AG08395 (cell line): ENCODE measurements at places on chromosomes 16 and 17.

- DNase-seq: no peak
Observed at GRCh38 chr16:23248261-23249194, 53.6 kb upstream of the SCNN1B start.

DNA sequence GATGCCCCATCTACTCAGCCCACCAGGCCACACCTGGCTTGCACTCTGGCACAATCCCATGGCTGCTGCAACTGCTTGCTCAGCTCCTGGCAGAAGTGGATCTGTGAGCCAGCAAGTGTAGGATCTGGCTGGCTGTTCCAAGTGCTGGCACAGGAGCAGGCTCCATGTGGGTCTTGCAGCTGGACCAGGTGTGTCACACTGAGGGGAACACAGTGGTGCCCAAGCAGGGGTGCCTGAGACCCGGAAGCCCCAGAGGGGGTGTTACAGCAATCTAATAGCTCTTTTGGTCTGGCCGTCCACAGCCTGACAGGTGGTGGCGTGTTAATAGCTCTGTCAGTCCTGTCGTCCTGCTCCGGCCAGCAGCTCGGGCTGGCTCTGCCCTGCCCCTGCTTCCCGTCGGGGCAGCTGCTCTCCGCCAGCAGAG lies 19.6 kb upstream of the GOT2 start:
- DNase-seq: no peak

- no peak for DNase-seq
Observed at GRCh38 chr16:11152677-11153331, 103.2 kb downstream of the SOCS1 start.

DNA sequence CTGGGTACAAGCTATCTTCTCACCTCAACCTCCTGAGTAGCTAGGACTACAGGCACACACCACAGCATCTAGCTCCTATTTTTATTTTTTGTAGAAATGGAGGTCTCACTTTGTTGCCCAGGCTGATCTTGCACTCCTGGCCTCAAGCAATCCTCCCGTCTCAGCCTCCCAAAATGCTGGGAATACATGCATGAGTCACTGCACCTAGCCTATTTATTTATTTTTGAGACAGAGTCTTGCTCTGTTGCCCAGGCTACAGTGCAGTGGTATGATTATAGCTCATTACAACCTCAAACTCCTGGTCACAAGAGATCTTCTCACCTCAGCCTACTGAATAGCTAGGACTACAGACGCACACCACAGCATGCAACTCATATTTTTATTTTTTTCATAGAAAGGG lies 40.1 kb upstream of the RGS9 start:
- no peak for DNase-seq

- DNase-seq: no peak
Observed at GRCh38 chr16:1537138-1537577, 3.7 kb downstream of the TMEM204 start.

GRCh38 chr17:48131216-48131824 lies 23.8 kb downstream of the SNX11 start:
- peak; percentile 82 for DNase-seq

DNA sequence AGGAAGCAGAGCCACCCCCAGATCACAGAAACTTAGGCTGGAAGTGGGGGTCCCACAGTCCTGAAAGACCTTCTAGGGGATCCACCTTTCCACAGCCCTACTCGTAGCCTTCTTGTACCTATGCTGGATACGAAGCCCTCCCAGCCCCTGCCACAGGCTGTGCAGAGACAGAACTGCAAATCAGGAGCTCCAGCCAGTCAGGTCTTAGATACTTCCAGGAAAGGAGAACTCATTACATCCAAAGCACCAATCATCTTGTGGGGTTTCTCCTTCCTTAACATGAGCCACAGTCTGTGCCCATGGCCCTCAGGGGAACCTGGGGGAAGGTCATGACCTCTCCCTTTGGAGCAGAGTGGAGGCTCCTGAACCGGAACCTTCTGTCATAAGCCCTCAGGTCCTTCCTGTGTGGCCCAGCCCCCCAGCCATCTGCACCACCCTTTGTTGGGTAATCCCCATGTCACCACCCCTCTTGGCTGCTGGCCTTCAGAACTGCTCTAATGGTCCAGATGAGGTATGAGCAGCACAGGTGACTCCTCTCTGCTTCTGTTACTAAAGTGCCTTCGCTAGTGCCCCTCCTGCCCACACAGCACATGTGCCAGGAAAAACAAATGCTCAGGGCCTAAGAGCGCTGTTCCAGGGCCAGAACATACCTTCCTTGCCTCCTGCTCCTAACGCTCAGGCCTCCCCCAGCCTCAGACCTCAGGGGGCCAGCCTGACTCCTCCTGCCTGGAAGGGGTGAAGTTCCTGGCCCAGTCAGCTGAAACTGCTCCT lies 14.6 kb downstream of the SRCIN1 start:
- DNase-seq: no peak

GRCh38 chr17:80859002-80859941 lies 132.4 kb upstream of the CHMP6 start:
- peak; percentile 86 for DNase-seq

GRCh38 chr17:5877948-5878347 lies 192.2 kb upstream of the WSCD1 start:
- no peak for DNase-seq

- DNase-seq: no peak
Observed at GRCh38 chr17:75342996-75343395, 53.8 kb upstream of the SLC25A19 start.

DNA sequence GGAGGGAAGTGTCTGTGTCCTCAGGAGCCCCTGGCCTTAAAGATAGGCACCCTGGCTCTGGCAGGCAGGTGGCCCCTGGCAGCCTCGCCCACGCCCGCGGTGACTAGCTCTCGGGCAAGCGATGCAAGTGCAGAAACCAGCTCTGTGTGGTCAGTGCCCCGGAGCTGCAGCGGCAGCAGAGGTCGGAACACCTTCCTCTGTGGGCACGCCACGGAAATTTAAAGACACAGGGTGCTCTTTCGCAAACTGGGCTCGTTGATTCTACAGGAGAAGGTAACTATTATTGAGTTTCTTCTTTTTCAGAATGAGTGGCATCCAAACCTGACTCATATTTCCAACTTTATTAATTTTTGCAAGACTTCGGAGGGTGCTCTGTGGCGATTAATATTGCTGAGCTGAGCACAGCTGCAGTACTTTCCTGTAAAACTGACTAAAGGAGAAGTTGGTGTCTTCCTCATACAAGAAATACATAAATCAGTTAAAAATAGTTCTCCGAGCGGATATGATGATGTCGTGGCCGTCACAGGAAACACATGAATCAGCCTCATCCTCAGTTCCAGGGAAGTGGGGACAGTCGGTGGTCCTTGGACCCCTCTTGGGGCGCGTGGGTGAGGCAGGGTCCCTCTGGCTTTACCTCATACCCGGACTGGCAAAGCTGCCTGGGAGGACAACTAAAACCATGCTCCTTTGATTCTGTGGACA lies 120.2 kb downstream of the METRNL start:
- no peak for DNase-seq

DNA sequence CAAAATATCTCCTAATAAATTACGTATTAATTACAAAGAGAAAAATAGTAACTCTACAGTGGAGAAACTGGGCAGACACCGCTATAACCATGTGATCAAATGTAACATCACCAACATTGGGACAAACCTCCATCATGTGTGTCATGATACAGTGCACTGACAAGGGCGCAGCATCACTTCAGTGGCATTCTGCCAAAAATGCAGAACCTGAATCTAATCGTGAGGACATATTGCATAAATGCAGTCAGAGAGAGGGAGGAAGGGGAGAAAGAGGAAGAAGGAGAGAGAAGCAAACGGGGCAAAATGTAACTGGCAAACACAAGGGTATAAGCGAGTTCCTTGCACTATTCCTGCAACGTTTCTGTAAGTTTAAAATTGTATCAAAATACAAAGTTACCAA lies 74.2 kb upstream of the MARCHF10 start:
- no peak for DNase-seq

DNA sequence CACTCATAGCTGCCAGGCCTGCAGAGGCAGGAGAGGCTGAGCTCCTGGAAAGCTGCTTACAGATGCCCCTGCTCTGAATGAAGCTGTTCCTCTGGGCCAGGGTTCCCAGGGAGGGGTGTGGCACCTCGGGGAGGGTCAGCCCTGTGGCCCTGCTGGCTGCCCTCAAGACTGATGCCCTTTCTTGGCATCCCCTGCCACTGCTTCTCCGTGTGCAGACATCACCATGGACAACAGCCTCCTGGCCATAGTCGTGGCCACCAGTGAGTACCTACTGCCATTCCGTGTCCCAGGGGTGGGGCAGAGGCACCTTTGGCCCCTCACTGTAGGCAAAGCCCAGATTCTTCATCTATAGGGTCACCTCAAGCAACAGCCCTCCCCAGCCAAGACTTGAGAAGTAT lies 8.9 kb downstream of the MRPL27 start:
- DNase-seq: no peak

DNA sequence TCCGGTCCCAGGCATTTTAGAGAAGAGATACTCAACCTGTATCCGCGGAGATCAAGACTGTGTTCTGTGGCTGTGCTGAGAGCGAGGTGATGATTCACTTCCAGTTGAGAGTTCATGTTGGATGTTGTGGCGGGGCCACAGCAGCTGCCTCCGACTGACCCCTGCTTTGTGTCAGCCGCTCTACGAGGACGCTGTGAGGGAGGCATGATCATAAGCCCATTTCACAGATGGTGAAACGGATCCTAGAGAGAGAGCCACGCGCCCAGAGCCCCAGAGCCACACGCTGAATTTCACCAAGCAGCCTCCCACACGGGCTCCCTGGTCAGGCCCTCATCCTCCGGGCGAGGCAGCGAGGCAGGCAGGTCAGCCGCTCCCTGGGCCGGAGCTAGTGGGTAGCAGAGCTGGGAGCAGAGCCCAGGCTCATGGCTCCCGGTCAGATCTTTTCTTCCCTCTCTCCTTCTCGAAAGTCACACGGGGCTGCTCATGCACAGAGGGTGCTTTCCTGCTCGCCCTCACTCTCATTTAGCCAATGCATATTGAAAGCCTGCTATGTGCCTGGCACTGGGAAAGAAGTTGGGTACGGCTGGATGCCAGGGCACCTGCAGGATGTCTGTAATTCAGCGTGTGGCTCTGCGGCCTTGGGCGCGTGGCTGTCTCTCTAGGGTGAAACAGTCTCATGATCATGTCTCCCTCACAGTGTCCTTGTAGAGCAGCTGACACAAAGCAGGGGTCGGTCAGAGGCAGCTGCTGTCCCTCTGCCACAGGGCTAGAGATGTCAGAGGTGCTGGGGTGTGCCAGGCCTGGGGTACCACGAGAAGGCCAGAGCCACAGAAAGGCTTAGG lies 155.6 kb upstream of the CHMP6 start:
- DNase-seq: no peak

- peak; percentile 52 for DNase-seq
Observed at GRCh38 chr16:69691980-69692911, 34.1 kb downstream of the NQO1 start.

- no peak for DNase-seq
Observed at GRCh38 chr16:17591655-17592405, 121.1 kb upstream of the XYLT1 start.

- DNase-seq: no peak
Observed at GRCh38 chr16:66121466-66121865, 245.0 kb upstream of the CDH5 start.

- DNase-seq: peak; percentile 77
Observed at GRCh38 chr17:74089869-74090464, 113.5 kb upstream of the RPL38 start.

DNA sequence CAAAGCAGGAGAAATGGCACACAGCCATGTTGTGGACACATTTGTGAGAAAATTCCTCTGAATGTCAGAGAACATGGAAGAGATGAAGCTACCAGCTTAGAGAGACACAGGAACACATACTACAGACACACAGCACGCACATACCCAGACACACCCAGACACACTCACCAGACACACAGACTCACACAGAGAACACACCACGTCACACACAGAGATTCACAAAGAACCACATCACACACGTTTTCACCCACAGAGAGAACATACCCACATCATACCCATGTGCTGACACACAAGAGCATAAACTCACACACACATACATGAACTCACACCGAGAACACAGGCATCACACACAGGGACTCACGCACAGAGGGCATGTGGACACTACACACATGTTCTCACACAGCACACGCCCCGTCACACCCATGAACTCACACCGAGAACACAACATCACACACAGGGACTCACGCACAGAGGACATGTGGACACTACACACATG lies 124.9 kb downstream of the METRNL start:
- no peak for DNase-seq

DNA sequence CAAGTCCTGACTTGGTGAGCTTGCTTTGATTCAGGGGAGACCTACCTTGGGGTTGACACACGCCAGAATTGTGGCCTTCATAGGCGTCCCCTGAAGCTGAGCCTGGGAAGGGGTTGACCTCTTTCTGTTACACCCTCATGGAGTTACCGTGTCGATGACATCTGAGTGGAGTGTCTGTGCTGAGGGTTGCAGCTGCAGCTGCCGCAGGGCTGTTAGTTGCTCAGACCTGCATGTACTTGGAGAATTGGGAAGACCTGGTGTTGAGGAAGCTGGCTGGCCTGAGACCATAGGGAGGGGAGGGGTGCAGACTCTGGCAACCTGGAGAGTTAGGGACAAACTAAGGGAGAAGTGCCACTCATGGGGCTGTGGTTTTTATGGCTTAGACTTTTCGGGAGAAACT lies 9.6 kb downstream of the GSE1 start:
- DNase-seq: no peak

DNA sequence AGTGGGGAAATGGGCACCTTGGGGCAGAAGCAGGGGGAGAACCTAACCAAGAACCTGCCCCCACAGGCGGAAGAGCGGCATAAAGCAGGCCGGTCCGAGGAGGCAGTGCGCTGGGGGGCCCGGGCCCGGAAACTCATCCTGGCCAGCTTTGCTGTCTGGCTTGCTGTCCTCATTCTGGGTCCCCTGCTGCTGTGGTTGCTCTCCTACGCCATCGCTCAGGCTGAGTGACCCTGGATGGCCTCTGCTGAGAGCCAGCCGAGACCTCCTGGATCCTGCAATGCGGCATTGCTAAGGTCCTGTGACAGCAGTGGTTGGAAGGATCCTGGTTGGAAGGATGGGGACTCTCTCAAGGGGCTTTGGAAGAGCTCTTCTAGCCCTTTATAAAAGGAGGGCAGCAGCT lies 4.5 kb upstream of the PHKG2 start:
- no peak for DNase-seq

GRCh38 chr16:75996491-75996890 lies 270.2 kb upstream of the CPHXL start:
- DNase-seq: no peak

DNA sequence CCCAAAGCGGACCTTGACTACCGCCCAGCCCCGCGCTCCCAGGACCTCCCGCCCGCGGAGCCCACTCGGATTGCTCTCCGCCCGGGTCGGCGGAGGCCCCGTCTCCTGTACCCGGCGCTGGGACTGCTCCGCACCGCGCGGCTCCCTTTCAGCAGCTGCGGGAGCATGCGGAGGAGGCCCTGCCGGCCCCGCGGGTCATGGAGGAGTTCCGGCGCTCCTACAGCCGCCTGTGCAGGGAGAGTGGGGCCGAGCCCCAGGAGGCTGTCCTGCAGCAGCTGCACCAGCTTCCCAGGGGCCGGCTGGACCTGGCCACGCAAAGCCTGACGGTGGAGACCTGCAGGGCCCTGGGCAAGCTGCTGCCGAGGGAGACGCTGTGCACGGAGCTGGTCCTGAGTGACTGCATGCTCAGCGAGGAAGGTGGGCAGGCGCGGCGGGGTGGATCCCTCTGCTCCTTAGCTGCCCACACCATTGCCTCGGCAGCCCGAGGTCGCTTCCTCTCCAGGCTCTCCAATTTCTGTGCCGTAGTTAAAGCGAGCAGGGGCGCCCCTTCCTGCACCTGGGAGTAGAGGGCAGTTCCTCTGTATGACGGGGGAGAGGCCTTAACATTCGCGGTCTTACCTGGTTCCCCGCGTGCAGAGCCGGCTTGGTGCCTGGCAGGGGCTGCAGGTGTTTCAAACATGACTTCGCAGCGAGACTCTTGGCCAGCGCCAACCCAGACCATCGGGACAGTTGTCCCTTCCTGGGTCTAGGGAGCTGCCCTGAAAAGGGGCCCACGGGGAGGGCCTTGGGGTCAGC lies 539 bp downstream of the LRRC45 start:
- no peak for DNase-seq
